Stomach (tissue), 19 donors: ENCODE measurements at places on chromosomes 2 and 18. TPM values are rescaled to one million over a fixed set of nuclear protein-coding genes. Genes with fewer than 3 reads are reported as not detected.

NPAS2 gene
- 21.0 TPM for total RNA-seq

ABHD1 gene
- not detected for total RNA-seq

DNA sequence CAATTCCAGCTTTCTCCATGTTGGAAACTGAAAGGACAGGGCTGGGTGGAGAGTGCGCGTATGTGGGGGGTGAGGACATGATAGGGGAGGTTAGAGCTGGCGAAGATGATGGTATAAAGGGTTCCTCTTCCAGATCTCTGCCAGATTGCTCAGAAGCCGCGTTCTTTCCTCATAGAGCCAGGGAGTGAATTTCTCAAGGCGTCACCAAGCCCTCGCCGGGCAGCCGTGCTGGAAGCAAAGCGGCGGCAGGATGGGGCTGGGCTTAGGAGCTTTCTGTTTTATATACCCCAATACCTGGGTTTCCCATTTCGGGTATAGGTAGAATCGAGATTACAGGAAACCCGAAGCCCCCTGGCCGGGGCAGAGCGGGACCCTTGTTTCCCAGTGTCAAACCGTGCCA, 43.8 kb downstream of the DDX18 start:
- DNase-seq: no peak

DNA sequence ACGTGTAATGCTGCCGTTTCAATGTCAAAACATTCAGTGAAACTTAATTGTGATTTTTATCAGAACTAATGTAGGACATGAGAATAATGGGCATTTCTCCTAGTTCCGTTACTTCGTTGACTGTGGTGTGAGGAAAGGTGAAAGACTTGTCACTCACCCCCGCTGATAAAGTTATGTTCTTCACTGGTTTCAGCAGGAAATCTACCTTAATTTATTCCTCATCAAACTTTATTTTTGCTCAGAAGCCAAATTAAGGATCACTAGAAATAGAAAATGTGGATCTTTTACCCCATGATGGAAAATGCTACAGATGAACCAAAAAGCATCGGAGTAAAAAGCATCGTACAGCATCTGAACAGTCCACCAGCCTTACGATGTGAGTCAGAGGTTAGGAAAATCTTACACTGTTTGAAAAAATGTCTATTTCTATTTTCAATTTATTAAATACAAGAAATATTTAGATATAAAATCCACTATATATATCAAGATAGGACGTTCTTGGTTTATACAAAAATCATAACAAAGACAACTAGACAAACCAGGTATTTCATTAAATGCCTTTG, 1.0 kb upstream of the ROCK1 start:
- DNase-seq: no peak

- no peak for DNase-seq
Measured at GRCh38 chr2:205128726-205129125, 553.6 kb upstream of the NRP2 start.
